ENCODE measurements at places on chromosomes 7 and 10.

DNA sequence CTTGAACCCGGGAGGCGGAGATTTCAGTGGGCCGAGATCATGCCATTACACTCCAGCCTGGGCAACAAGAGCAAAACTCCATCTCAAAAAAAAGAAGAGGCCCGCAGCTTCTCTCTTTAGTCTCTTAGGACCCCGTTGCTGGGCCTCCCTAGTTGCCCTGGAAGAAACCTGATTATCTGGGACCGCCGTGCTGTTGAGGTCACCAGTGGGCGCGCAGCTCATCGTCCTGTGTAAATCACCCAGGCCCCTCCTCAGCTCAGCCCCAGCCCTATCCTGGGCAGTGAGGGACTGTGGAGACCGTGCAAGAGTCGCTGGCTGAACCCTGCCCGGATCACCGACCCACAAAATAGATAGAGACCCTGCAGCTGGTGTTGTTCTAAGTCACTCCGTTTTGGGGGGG is 85.0 kb downstream of the UNCX start:
- DNase-seq: no peak

- no peak for DNase-seq
These were observed 39.5 kb upstream of the OPN4 start for GRCh38 chr10:86614853-86615252.

- DNase-seq: no peak
These were observed 5.2 kb downstream of the LGI1 start for GRCh38 chr10:93762979-93763391.

DNA sequence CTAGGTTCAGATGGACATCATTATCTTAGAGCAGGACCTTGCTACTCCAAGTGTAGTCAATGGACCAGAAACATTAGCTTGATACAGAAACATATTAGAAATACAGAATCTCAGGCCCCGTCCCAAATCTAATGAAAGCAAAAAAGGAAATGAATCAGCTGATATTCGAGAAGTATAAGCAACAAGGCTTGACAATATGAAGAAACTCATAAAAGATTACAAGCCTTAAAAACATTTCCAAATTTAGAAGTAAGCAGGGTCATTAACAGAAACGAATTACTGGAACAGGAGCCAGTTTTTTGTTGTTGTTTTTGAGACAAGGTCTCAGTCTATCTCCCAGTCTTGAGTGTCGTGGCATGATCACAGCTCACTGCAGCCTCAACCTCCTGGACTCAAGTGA is 40.5 kb upstream of the GSAP start:
- no peak for DNase-seq

- DNase-seq: no peak
These were observed 716.1 kb downstream of the PHTF2 start for GRCh38 chr7:78514634-78515033.

- peak; percentile 4 for DNase-seq
These were observed 188.9 kb downstream of the SKIDA1 start for GRCh38 chr10:21336476-21337170.

GRCh38 chr10:34299105-34299611 is 515.9 kb downstream of the PARD3 start:
- DNase-seq: no peak

GRCh38 chr10:88017781-88018180 is 154.4 kb downstream of the PTEN start:
- no peak for DNase-seq

GRCh38 chr7:20438694-20439376 is 108.1 kb downstream of the ITGB8 start:
- DNase-seq: no peak

GRCh38 chr10:118950997-118951637 is 78.4 kb upstream of the NANOS1 start:
- DNase-seq: no peak

DNA sequence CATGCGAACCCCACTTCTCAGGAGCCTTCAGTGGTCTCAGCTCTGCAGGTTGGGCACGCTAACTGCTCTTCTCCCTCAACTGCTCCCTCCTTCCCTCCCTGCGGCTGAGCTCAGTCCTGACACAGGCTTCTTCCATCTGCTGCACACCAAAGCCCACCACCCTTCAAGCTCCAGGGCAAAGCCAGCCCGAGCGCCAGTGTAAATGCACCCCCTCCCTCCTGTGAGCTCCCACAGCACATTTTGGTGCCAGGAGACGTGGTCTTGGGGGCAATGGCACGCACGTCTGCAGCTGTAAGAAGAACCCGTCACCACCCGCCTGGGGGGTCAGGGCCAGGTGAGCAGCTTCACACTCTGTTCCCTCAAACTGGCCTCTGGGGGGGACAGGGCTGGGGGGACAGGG is 15.9 kb downstream of the VIPR2 start:
- DNase-seq: no peak

GRCh38 chr7:120108376-120108775 is 164.6 kb upstream of the KCND2 start:
- no peak for DNase-seq

DNA sequence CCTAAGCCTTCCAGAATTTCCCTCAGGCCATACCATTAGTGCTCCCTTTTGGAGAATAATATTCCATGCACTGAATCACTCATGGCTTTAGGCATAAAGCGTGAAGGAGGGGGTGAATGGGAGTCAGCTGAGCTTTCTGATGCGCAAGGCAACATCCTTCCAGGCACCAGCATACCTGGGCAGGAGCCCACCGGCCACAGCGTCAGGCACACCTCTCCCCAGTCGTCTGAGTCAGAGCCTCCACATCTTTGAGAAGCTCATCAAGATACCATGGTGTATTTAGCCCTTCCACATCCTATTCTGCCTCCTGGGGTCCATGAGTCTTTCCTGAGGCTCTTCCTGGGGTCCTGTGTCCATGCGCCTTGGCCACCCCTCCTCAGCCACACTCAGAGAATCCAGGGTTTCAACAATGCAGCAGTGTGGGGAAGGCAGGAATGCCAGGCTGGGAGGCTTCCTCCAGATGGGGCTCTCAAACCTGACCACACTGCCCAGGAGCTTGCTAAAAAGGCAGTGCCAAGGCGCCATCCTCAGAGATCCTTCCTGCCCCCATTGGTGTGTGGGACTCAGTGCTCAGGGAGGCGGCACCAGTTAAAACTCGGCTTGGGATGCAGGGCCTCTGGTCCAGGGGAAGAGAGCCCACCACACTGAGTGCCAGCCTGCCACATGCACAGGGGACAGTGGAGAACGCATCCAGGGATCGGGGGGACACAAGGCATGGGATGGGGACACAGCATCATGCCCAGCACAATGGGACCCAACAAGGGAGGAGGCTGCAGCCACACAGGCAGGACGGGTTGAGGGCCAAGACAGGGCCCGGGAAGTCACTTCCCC is 31.6 kb downstream of the RASGEF1A start:
- DNase-seq: no peak

GRCh38 chr7:95062901-95063300 is 155.5 kb downstream of the PPP1R9A start:
- no peak for DNase-seq

DNA sequence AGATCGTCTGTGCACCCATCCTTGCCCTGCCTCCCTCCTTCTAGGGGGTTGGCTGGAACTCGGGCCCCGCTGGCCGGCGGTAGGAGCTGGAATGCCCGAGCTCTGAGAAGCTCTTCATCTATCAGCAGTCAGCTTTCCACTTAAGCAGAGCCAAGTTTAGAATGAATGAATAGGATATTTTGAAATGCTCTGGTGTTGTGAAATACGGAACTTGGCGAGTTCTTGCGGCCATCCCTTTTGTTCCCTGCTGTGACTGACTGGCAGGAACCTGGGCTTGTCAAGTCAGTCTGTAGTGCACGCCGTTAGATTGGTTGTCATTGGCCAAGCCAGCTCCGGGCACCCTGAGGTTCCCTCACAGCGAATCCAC is 33.3 kb downstream of the FOXK1 start:
- no peak for DNase-seq

GRCh38 chr7:50552921-50553320 is 12.3 kb downstream of the DDC start:
- DNase-seq: no peak

Measured in DMS 273 treated with DMSO at 0.1 percent for 48 hours (cell line).